Hematopoietic multipotent progenitor cell treated with erythropoietin and hydrocortisone succinate and interleukin-3 and kit ligand, for 17 days (in vitro differentiated cells): ENCODE measurements at places on chromosomes 1 and 21.

GRCh38 chr1:234606784-234607108 is 3.2 kb downstream of the IRF2BP2 start:
- no peak for DNase-seq

GRCh38 chr1:211328866-211329475 is 2.3 kb downstream of the TRAF5 start:
- no peak for DNase-seq

GRCh38 chr1:201877877-201878401 is 10.8 kb upstream of the SHISA4 start:
- DNase-seq, result peak; percentile 74

DNA sequence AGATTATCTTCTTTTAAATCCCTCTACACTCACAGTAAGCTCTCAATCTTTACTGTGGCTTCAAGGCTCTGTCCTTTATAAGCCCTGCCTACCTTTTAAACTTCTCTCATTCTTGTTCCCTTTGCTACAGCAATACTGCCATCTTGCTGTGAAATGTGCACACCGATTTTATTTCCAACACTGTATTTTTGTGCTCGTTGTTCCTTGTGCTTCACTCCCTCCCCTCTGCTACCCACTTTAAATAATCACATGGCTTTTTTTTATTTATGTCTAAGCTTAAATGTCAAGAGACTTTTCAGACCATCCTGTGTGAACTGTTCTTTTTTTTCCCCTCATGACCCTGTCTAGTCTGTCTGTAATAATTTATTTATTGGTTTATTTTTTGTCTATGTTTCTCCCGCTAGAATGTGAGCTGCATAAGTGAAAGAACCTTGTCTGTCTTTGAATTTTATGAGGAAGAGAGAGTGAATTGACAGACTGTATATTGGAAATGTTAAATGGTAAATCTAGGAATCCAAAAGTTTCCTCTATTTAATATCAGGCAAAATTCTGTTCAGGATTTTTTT is 45.7 kb downstream of the ABCD3 start:
- peak; percentile 18 for DNase-seq
